Cerebellar nuclear complex (tissue), 1 donor: ENCODE measurements at places on chromosomes 1 and 21.

GRCh38 chr1:203622486-203622885, 4.1 kb upstream of the ATP2B4 start:
- DNase-seq = no peak

GRCh38 chr1:38135625-38136414, 89.2 kb upstream of the POU3F1 start:
- DNase-seq = no peak

- peak; percentile 49 for DNase-seq
Observed at GRCh38 chr1:65209005-65209885, 61.2 kb downstream of the AK4 start.

DNA sequence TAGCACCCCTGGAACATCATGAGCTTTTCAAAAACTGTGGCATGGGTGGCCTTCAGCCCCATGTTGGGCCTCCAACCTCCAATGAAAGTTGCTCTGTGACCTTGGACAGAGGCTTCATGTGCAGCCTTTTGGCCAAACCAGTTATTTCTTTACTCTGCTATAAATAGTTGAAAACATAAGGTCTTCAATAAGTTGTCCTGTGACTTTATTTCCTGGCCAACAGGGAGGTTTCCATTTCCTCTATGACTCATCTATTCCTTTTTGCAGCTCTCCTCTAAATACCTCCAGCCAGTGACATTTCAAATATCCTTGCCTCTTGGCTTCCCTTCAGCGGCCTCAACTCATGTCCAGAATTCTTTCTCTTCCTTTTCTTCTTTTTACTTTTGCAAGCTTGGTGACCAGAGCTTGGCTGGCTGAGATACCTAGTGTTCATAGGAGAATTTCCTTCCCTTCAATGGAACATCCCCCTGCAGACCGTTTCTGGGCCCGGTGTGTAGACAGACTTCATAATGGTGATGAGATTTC, 22.7 kb upstream of the TRIM67 start:
- DNase-seq = no peak

DNA sequence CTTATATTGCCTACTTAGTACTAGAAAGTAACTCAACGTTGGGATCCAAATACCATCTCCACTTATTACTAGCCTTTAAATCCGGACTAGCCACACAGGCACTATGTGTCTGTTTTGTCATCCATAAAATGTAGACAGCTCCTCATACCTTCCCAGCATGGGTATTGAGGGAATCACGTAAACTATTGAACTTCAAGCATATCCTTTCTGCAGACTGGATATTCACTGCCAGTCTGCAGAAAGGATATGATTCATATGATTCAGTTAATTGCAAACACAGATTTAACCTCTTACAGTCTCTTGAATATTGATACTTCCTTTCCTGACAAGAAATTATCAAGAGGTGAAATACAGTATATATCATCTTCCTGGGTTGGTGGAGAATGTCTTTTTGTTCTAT, 186.0 kb downstream of the LEPR start:
- no peak for DNase-seq

DNA sequence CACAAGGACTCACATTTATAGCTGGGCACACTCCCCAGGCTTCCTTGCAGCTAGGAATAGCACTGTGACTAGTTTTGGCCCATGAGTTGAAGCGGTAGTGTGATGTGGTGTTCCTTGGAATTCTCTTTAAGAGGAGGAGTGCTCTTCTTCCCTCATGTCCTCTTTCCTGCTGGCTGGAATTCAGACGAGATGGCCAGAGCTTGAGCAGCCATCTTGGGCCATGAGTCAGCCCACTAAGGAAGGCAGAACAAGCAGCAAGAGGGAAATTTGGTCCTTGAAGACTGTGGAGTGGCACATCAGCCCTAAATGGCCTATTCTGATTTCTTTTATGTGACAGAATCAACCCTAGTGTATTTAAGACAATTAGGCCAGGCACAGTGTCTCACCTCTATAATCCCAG, 20.0 kb downstream of the HTR6 start:
- no peak for DNase-seq

DNA sequence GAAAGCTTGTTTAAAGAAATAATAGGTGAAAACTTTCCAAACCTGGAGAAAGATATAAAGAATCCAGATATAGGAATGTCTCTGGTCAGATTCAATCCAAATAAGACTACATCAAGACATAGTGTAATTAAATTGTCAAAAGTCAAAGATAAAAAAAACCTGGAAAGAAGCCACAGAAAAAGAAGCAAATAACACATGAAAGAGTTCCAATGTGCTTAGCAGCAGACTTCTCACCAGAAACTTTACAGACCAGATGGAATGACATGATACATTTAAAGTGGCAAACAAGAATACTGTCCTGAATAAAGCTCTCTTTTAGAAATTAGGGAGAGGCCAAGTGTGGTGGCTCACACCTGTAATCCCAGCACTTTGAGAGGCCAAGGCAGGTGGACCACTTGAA, 1039.9 kb downstream of the KCNT2 start:
- no peak for DNase-seq
